ENCODE measurements at places on chromosomes 5 and 9. TPM values are rescaled to one million over a fixed set of nuclear protein-coding genes. Genes with fewer than 3 reads are reported as not detected.

DNA sequence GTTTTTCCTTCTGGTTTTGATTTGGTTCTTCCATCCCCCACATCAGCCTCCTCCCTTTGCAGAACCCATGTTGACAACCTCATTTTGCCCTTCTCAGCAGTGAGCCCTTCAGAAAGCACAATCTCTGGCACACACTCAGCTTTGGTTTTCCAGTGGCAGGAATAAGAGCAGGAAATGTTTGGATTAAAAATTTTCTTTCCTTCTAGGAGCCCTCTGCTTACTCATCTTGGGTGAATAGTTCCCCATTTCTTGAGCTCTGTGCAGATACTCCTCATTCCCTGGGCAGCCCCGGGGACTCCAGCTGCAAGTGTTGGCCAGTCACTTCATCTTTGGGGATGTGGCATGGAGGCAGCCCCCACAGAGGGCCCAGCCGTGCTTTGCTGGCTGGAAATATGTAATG, 170.5 kb downstream of the NR3C1 start:
- peak; percentile 46 for DNase-seq
- H3K4me1 ChIP-seq: no peaks in the 10 kb centered on the region
- no peak overlapping the region for H3K27ac ChIP-seq
- H3K36me3 ChIP-seq: no peaks in the 10 kb centered on the region

The CYLC2 gene
- total RNA-seq: not detected

The C5orf58 gene
- not detected for total RNA-seq

DNA sequence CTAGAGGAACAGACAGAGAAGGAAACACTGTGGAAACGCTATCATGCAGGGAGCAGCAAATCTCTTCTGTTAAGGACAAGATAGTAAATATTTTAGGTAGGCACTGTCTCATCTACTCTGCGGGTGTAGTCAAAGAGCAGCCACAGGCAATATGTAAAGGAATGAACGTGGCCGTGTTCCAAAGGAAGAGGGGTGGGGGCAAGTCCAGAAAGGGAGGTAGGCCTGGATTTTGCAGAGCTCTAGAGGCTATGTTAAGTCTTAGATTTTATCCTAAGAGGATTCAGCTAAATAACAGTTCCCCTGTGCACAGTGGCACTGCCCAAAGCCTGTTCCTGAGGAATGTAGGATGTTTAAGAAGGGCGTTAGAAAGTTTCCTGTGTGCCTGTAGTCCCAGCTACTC, 161.6 kb downstream of the ACTL7B start:
- H3K27ac ChIP-seq: no peak overlapping the region
- DNase-seq: no peak
- H3K4me3 ChIP-seq: no peak overlapping the region

DNA sequence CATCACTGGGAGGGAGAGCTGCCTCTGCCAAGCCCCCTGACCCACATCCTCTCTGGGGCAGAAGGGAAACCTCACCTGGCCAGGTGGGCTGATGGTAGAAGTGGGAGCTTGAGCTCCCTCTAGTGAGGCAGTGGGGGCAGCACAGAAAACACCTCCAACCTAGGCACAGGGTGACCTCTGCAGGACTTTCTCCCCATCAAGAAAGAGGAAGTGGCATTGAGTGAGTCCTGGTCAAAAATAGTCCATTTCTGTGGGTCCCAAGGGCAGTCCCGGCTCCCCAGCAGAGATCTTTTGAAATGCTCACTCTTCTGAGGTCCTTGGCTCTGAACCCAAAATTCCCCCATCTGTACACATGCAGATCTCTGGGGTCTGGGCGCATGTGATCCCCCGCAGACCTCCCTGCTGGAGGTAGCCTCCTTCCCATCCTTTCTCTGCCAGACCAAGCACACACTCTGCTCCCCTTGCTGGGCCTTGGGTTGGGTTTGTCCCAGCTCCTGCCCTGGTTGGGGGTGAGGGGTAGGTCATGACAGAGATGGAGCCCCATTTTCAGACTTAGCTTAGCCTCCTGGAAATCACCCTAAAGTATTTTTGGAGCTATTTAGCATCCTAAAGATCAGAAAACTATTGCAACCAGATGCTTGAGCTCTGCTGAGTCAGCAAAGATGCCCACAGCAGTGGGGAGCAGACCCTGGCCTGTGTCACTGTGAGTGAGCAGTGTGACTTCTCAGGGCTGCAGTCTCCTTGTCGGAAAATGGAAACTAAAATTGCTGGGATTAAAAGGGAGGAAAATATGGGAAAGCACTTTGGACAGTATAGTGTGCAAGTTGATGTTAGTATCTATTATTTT, 41.6 kb upstream of the LCP2 start:
- H3K27me3 ChIP-seq: no peaks in the 10 kb centered on the region
- DNase-seq: peak; percentile 12
- H3K27ac ChIP-seq: no peak overlapping the region
- H3K4me3 ChIP-seq: no peak overlapping the region

- H3K27me3 ChIP-seq: no peaks in the 10 kb centered on the region
- H3K4me1 ChIP-seq: peaks cover 96% of the 10 kb centered on the region
- DNase-seq: no peak
- peak overlapping the region; percentile 95 for H3K27ac ChIP-seq
- H3K36me3 ChIP-seq: no peaks in the 10 kb centered on the region
These were observed 10.2 kb downstream of the ABL1 start for GRCh38 chr9:130845254-130845653.

The FOXD4L3 gene
- not detected for total RNA-seq

DNA sequence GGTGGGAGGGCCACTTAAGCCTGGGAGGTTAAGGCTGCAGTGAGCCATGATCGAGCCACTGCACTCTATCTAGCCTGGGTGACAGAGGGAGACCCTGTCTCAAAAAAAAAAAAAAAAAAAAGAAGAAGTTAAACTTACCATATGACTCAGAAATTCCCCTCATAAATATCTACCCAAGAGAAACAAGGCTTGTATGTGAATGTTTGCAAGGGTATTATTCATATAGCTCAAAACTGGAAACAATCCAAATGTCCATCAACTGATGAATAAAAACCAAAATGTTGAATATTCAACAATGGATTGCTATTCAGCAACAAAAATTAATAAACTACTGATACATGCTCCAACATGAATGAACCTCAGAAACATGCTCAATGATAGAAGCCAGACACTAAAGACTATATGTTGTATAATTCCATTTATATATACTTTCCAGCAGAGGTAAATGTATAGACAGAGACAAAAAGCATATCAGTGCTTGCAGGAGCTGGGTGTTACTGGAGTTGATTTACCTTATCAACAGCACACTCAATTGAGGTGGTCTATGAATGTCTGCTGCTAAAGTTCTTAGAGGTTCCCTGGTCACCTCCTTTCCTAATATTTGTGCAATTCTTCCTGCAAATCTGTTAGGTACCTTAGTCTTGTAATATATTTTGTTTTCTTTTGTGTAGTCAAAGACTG, 5.3 kb upstream of the SREK1 start:
- no peak overlapping the region for H3K27ac ChIP-seq
- peaks cover 10% of the 10 kb centered on the region for H3K4me1 ChIP-seq
- no peaks in the 10 kb centered on the region for H3K36me3 ChIP-seq
- DNase-seq: no peak
- no peak overlapping the region for H3K4me3 ChIP-seq

The FGF1 gene
- 5.4 TPM for total RNA-seq

The SH2D3C gene
- 4.7 TPM for total RNA-seq

DNA sequence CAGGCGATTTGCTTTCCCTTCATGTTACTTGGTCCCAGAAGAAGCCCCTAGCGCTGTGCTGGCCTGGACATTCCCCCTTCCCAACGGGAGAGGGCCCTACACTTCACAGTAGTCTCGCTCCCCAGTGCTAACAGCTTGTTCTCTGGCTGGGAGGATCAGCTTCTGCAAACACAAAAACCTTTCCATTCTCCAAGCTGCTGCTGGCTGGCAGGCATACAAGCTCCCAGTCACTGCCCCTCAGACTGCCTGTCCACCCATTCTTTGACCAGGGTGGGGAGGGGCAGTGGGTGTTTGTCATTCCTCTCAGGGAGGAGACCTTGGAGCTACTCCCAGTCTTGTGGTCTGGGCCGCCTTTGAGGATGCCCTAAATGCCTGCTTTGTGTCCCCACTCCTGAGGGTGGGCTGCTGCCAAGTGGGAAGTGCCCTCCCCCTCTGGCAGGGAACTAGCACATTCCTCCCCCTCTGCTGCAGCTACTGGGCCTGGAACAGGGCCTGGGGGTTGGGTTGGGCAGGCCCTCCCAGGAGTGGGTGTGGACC, 20.8 kb downstream of the ENHO start:
- no peaks in the 10 kb centered on the region for H3K36me3 ChIP-seq
- H3K27me3 ChIP-seq: no peaks in the 10 kb centered on the region
- peak; percentile 89 for DNase-seq

The N4BP3 gene
- total RNA-seq: 3.0 TPM

The F2R gene
- total RNA-seq: 9.7 TPM

The RAI14 gene
- 41.4 TPM for total RNA-seq

- no peaks in the 10 kb centered on the region for H3K27me3 ChIP-seq
- H3K4me1 ChIP-seq: peaks cover 9% of the 10 kb centered on the region
- DNase-seq: no peak
- no peak overlapping the region for H3K4me3 ChIP-seq
- no peaks in the 10 kb centered on the region for H3K36me3 ChIP-seq
- H3K27ac ChIP-seq: no peak overlapping the region
These were observed 219.0 kb downstream of the ZNF608 start for GRCh38 chr5:124527220-124527991.

All from sigmoid colon (tissue), 7 donors.